Stimulated activated CD4-positive, alpha-beta T cell treated with anti-CD3 and anti-CD28 coated beads, Interleukin-2, amount 100 ng/mL, for 4 hours (primary cell): ENCODE measurements at places on chromosomes 5 and 9.
A peak's percentile ranks its signal among the peaks of the same experiment; 100 is the strongest.

- no peak for DNase-seq
Measured at GRCh38 chr5:17898766-17899165, 264.5 kb downstream of the TAF11L14 start.

GRCh38 chr5:143271431-143271830 is 132.1 kb downstream of the NR3C1 start:
- no peak for DNase-seq

DNA sequence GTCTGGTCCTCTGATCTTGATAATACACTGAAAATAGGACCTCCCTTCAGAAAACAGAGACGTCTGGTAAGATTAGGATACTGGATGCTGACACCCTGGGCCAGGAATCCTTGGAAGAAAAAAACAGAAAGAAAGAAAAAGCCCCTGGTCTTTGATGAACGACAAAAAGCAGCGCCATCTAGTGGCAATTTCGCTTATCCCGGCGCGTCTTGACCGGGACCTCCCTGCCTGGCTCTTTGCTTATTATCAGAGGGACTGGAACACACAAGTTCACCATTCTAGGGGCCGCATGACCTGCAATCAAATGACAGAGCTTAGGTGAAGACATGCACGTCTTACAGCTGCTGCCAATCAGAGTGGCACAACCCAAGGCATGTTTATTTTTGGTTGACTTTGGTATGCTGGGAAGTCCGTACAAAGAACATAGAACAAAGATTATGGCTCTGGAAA is 114.9 kb upstream of the NFIB start:
- no peak for DNase-seq

DNA sequence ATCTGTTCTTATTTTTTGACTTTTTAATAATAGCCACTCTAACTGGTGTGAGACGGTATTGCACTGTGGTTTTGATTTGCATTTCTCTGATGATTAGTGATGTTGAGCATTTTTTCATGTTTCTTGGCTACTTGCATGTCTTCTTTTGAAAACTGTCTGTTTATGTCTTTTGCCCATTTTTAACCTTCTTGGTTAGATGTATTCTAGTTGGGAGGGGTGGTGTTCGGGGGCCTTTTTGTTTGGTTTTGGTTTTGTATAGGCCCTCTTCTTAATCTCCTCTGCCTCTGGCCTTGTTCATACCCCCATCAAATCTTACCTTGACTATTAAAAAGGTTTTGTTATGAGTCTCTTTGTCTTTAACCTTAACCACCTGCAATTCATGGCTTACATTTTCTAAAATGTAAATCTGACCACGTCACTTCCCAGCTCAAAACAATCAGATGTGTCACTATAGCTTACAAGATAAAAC is 107.8 kb upstream of the NR4A3 start:
- DNase-seq, result no peak

- DNase-seq, result no peak
Measured at GRCh38 chr9:80086822-80087345, 515.1 kb downstream of the TLE4 start.

GRCh38 chr5:92864591-92864990 is 716.4 kb downstream of the NR2F1-AS1 start:
- DNase-seq, result no peak

DNA sequence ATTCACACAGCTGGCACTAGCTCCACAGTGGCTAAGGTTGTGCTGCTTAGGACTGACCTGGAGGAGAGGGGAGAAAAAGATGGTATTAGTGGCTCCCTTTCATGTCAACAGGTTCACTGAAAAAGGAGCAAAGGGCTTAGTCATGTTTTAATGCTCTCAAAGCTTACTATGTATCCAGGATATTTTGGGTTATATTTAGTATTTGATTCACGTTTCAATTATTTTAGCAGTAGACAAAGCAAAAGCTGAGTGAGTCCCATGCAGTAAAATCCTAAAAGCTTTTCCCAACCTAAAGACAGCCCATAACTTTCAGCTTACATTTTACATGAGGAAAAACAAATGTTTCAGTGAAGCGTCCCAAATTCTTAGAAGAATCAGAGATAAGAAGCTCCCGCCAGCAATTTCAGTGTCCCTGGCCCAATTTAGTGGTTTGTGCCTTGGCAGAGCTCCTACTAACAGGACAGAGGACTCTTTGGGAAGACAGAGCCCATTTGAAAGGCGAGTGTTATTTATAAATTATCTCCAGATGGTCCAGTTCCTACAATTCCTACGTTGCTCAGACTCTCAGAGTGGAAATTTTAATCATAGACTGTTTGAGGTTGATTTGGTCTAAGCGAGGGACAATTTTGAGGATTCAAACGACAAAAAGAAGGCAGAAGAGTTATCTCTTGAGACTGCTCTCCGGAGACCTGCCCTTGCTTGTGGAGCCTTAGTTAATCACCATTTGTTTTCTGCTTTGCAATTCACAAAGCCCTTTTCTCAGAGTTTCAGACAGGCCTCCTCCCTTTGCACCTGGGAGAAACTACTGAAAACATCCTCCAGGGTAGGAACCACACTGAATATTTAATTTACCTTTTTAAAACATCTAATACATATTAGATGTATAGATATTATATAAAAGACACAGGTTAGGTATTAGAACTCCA is 225.0 kb upstream of the ANKRD55 start:
- DNase-seq, result no peak

GRCh38 chr5:172038167-172038566 is 31.7 kb upstream of the FBXW11 start:
- DNase-seq, result no peak

- peak; percentile 3 for DNase-seq
Measured at GRCh38 chr5:78647351-78647818, 1.2 kb downstream of the LHFPL2 start.

DNA sequence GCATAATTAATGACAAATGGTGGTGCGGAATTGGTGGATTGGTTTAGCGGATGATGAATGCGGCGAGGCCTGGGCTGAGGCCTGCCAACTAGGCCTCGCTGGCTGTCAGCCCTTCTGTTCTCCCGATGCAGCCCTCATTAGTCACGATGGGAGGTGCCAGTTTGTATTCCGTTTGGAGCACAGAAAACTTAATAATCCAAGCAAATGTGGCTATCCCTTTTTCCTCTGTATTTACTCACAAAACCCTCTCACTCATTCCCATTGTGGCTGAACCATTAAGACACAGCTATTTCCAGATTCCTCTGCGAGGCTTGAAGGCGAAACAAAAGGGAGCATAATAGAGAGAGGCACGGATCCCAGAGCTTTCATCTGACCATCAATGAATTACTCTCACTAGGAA is 114.3 kb downstream of the MVB12B start:
- DNase-seq, result no peak

- DNase-seq, result no peak
Measured at GRCh38 chr5:80069251-80069800, 34.2 kb downstream of the THBS4 start.

GRCh38 chr5:114317751-114318150 is 44.1 kb upstream of the KCNN2 start:
- DNase-seq, result no peak

GRCh38 chr5:54537725-54538124 is 20.2 kb downstream of the SNX18 start:
- DNase-seq, result no peak

DNA sequence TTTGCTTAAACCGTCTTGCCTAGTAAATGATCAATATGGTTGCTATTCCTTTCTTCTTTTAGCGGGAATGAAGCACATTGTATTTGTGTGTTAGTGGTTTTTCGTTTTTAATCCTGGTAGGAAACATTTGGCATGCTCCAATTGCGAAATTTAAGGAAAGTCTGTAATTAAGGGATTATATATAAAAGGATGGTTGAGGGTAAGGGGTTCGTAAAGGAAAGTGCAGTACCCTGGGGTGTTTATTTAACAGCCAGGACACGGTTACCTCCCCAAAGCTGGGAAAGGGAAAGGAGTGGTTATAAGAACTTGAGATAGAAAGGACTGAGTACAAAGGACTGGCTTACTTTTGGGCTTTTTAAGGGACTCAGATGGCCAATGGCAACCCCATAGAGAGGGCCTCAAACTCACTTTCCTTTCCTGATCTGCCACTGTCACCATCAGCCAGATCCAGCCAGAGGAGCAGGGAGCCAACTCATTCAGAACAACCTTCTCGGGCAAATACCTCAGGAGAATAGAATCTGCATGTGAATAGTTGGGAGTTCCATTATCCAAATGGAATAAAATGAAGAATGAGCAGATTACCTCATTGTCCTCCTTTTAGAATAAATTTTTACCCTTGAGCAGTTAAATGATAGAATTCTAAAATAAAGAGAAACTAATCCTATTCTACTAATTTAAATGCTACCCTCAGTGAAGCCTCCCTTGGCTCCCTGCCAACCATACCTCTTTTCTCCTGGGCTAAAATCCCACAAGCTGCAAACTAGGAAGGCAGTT is 117.7 kb downstream of the SNCAIP start:
- DNase-seq, result no peak

DNA sequence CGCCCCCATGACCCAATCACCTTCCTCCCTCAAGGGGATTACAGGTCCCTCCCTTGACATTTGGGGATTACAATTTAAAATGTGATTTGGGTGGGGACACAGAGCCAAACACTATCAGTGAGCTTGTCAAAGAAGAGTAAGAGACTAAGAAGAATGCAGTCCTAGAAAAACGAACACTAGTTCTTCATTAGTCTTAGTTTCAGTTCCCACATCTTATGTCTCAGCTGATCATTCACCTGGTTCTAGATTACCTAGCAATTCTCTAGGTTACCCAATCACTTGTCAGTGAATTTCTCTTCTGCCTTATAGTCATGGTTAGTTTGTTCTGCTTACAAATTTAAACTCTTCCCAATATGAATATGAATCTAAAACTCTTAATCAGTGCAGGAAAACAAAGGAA is 251.5 kb downstream of the COX7C start:
- DNase-seq, result no peak

GRCh38 chr9:12680341-12680740 is 12.8 kb upstream of the TYRP1 start:
- no peak for DNase-seq
